ENCODE measurements at places on chromosomes 6 and 20.

DNA sequence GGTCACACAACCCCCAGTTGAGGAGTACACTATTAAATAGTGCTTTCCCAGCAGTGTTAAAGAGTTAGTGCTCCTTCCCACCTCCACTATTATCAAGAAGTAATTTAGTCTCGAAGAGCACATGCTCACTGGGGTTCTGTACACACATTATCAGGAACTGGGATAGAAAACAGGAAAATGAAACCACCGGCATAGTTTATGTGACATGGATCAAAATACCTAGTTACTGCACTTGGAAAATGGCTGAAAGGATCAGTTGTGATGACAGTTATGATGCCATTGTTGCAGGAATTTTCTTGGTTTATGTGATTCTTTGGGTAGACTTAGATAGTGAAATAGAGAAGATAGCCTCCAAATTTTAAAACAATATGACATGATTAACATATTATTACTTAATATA lies 152.9 kb downstream of the AKAP7 start:
- no peak for DNase-seq

DNA sequence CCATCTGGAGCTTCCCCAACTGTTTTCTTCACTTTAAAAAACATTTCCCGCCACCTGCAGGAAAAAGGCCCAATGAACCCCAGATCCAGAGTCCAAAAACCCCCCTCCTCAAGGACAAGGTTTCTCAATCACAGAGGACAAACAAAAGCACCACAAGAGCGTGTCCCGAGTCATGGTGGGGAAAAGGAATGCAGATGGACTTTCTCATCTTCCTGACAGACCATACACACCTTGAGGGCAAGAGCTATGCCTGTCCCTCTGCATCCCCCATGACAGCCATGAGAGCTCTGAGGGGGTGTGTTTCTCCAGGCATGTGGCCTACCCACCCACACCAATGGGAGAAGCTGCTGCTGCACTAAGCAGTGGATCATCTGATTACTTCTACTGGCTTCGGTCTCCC lies 9.0 kb downstream of the PEX6 start:
- DNase-seq, result no peak

- DNase-seq, result no peak
Measured at GRCh38 chr6:57305761-57306160, 11.7 kb upstream of the PRIM2 start.

DNA sequence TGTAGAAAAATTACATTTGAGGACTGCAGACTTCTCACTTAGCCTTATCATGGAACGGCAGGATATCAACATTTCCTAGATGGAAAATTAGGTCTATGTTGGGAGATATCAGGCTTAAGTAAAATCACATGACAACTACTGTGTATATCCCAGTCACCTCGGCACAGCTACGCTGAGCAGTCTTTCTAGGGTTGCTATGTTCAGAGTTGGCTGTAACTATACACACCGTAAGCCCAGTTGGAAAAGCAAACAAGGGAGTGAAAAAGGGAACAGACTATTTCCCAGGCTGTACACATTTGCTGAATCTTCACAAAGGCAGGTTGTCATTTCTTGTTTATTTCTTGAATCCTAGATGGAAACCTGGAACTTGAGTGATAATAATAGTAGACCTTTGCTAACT lies 80.7 kb upstream of the PTPRK start:
- DNase-seq, result no peak

GRCh38 chr6:76381612-76382011 lies 309.1 kb upstream of the IMPG1 start:
- no peak for DNase-seq

DNA sequence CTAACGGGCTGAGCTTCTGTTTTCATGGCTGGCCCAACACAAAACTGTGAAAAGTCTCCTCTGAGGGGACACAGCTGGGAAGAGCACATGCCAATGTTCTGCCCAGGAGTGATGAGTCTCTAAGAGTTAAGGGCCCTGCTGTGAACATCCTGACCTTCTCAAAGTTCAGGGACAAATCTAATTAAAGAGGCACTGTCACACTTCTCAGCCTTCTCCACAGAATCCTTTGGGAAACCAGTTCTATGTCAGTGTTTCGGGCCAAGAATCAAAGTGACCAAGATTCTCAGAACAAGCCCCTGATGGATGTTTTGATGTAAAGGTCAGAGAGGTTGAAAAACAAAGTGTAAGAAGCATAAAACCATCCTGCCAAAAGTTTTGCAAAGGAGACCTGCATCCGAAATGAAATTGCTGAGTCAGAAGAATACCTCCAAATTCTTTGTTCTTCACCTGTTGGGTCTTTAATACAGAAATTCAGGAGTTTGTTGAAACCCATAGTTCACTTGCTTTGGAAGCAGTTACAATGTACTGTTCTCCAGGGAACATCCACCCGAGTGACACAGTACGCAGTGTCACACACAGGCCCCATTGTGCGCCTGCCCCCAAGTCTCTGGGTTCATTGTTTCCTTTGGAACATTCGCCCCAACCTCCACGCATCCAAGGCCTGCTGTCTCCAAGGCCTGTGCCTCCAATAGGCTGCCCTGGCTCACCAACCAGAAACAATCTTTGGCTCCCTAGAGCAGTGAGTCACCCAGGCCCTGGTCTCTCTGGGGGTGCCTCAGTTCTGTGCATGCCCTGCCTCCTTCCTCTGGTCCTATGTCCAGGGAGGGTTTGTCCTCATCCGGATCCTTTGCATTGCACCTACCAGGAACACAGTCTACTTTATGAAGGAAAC lies 65.5 kb upstream of the QKI start:
- DNase-seq, result no peak

GRCh38 chr20:50340541-50340940 lies 149.9 kb downstream of the CEBPB start:
- DNase-seq, result no peak

- DNase-seq, result no peak
Measured at GRCh38 chr6:125004198-125004597, 42.0 kb downstream of the RNF217 start.

GRCh38 chr20:55269913-55270312 lies 735.4 kb downstream of the CBLN4 start:
- no peak for DNase-seq

GRCh38 chr6:43089467-43089866 lies 13.4 kb downstream of the PTK7 start:
- no peak for DNase-seq

- DNase-seq, result no peak
Measured at GRCh38 chr6:106609699-106610098, 19.6 kb downstream of the RTN4IP1 start.

GRCh38 chr6:41208439-41209106 lies 7.6 kb upstream of the TREML2 start:
- no peak for DNase-seq

GRCh38 chr20:48709058-48709691 lies 118.6 kb downstream of the PREX1 start:
- DNase-seq, result no peak

DNA sequence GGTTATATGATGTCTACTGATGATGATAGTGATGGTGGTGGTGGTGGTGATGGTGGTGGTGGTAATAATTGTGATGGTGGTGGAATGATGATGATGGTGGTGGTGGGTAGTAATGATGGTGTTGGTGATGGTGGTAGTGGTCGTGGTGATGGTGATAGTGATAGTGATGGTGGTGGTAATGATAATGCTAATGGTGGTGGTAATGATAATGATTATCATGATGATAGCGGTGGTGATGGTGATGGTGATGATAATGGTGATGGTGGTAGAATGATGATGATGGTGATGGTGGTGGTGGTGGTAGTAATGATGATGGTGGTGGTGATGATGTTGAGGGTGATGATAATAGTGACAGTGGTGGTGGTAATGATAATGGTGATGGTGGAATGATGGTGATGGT lies 4.5 kb upstream of the LPA start:
- no peak for DNase-seq

DNA sequence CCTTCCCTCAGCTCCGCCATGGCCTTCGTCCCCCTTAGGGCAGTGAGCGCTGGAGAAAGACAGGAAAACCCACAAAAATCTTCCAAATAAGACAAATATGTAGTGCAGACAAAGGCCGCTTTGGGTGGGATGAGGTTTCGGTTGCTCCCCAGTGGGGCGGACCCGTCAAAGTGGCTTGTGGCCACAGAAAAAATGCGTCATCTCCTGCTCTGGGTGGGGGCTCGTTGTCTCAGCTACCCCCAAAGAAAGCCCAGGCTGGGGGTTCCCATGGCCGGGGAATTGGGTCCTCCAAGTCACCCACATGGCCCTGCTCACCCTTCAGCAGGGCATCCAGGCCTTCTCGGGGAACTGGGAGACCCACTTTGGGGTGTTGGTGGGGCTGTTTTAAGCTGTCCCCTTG lies 21.9 kb upstream of the SCUBE3 start:
- DNase-seq, result no peak

GRCh38 chr20:49511788-49512525 lies 29.5 kb upstream of the KCNB1 start:
- no peak for DNase-seq

DNA sequence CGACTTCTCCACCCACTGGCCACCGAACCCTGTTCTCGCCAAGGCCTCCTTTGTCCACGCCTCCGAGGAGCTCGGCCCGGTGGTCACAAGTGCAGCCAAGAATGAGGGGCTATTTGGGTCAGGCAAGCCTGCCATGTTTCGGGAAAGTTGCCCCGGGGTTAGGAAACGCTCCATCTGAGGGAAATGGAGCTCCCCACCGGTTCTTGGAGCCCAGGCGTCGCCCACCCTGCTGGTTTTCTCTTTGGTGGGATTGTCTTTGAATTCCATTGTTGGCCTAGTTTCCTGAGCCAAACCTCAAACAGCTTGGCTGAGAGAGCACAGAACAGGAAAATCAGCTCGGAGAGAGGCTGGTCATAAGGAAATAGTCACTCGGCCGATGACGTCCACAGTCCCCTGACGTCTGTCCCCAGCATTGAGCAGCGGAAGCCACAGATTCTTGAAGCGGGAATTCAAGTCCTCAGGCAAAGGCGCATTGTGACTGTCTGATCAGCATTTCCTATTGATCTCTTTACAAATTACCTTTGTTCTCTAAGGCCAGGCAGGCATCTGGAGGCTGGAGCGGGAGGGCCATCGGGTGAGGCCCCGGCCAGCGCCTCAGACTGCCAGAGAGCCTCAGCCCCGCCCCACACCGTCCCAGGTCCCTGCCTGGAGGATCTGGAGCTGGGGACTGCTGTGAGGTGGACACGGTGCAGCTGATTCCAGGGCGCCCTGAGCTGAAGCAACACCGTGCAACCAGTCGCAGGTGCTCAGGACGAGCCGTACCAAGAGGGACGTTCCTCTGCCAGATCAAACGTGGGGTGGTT lies 138.6 kb downstream of the DLL1 start:
- DNase-seq, result no peak

DNA sequence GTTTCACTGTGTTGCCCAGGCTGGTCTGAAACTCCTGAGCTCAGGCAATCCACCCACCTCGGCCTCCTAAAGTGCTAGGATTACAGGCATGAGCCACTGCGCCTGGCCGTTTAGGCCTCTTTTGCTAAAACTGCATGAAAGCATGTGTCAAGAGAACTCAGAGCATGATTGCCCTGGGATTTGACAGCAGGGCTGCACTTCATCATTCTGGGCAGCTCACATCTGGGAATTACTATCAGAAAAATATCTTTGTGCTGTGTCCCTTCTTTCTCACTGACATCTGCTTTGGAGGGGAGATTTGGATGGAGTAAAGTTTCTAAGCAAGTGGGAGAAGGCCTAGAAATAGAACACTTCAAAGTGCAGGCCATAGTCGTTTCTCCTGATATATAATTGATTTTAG lies 59.6 kb upstream of the EIF2S2 start:
- DNase-seq, result no peak

- DNase-seq, result no peak
Measured at GRCh38 chr6:14476793-14477531, 359.4 kb downstream of the CD83 start.

DNA sequence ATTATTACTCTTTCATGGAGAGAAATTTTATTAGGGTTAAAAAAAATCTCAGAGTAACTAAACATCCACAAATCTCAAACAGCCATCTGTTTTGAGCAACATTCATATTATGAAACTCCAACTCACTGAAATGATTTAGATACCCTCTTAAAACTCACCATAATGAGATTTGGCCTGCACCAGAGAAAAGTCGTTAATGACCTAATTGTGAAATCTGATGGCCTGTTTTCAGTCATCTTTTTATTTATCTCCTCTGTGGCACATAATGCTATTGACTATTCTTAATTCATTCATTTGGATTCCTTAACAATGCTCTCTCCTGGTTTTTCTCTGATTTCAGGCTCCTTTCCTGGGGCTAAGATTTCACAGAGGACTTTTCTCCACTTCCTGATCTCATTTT lies 192.7 kb downstream of the RNF144B start:
- no peak for DNase-seq

GRCh38 chr6:69866351-69866769 lies at the start of gene COL19A1:
Gene COL19A1 (plus strand): TSS chr6:69866556. CDS start chr6:69879568, 13,012 bp downstream.
- DNase-seq, result peak; percentile 4

DNA sequence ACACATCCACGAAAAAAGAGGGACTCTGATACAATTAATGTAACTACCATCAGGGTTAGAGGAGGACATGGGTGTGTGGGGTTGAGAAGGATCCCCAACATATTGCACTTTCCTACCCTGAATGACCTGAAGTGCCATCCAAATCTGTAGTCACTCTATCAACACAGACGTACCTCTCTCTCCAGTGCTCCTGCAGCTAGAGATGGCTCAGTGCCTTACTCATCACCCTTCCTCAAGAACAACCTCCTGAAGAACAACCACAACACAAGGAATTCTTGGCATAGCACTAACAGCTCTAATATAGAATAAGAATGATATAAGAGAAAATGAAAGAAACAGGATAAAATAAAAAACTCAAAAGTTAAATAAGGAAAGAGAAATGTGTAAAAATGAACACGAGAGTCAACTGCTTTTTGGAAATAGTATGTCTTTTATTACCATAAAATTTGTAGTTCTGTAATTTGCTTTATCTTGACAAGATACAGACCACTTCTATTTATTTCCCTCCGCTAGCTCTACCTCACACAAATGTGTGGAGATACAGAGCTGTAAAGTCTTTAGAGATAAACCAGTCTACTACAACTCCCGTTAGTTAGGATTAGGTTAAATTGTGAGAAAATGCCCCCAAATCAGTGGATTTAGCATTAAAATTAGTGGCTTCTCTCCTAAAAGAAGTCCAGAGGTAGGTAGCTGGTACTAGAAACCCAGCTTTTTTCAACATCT lies 63.9 kb downstream of the REV3L start:
- no peak for DNase-seq

- DNase-seq, result no peak
Measured at GRCh38 chr6:25197111-25197510, 82.1 kb upstream of the CARMIL1 start.

Measured in activated T-cell treated with anti-CD3 and anti-CD28 coated beads for 48 hours (primary cell).